T-cell (primary cell): ENCODE measurements at places on chromosomes 5 and 9.

DNA sequence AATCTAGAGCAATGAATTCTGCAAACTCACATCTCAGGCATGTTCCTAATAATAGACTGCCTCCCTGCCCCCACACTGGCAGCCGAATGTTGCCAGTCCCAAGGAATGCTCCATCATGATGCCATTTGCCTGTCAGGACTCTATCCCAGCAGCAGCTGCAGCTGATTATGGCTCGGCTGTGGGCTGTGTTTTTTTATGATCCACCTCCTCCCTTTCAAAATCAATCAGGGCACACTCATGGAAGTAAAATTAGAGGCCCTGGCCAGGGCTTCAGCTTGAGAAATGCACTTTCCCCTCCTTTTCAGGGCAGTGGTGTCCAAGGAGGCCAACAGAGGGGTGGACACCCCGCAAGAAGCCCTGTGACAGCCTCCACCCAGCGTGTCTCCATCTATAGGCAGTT lies 176.7 kb upstream of the S1PR3 start:
- no peaks in the 10 kb centered on the region for H3K36me3 ChIP-seq
- no peaks in the 10 kb centered on the region for H3K4me1 ChIP-seq
- DNase-seq: no peak

GRCh38 chr5:78354066-78354670 lies 6.2 kb upstream of the SCAMP1 start:
- H3K36me3 ChIP-seq: no peaks in the 10 kb centered on the region
- peaks cover 9% of the 10 kb centered on the region for H3K4me1 ChIP-seq
- no peak overlapping the region for H3K27ac ChIP-seq
- H3K4me3 ChIP-seq: no peak overlapping the region

- no peaks in the 10 kb centered on the region for H3K4me1 ChIP-seq
- H3K27ac ChIP-seq: no peak overlapping the region
- no peak for DNase-seq
- no peaks in the 10 kb centered on the region for H3K27me3 ChIP-seq
These were observed 110.1 kb downstream of the MED27 start for GRCh38 chr9:131969469-131969989.

DNA sequence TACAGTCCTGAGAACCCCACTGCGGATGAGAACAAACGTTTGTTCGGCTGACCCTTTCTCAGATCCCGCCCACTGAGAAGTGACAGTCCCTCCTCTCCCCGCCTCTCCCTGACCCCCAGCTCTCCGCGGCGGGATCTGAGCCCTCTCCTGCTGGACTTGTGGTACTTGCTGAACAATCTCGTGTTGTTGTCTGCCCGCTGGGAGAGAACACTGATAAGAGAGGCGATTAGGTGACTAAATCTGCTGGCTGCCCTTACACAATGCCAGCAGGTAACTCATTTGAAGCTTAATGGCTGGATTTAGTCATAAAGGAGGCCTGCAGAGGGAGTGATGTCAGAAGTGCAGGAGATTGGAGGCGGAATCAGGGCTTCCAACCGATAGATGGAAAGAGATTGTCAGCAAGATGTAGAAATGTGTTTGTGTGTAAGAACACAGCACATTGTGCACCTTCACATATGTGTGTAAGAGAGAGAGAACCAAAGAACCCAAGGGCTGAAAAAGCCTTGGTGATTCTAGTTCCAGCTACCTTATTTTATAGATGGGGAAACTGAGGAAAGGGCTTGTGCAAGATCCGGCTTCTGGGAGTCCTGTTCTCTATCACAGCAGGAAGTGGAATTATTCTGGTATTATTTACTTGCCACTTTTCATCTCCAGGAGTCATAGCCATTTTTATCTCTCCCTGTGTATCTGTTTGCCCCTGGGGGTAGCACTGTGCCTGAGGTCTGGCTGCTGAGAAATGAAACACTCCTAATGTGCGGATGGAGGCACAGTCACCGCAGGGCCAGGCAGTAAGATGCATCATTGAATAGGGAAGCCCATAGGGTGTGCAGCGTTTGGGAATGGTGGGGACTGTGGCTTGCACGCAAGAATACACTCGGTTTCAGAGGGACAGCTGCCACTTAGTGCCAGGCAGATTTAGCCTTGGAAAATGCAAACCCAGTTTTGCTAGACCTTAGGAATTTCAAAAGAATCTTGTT lies 203.7 kb upstream of the MSX2 start:
- peaks cover 13% of the 10 kb centered on the region for H3K27me3 ChIP-seq
- no peaks in the 10 kb centered on the region for H3K36me3 ChIP-seq
- H3K27ac ChIP-seq: no peak overlapping the region
- H3K4me1 ChIP-seq: no peaks in the 10 kb centered on the region
- no peak overlapping the region for H3K4me3 ChIP-seq

DNA sequence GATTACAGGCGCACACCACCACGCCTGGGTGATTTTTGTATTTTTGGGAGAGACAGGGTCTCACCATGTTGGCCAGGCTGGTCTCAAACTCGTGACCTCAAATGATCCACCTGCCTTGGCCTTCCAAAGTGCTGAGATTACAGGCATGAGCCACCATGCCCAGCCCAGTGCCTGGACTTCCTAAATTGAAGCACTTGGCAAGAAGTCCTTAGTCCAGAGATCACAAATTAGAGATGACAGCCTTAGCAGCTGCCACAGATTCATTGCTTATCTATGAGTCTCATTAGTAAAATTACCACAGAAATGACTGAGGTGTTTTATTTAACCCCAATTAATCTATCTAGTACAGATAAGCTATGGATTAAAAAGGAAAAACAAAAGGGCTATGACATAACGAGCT lies 19.2 kb downstream of the EFCAB9 start:
- no peaks in the 10 kb centered on the region for H3K27me3 ChIP-seq
- no peak overlapping the region for H3K27ac ChIP-seq
- no peak overlapping the region for H3K4me3 ChIP-seq

GRCh38 chr9:96476013-96476412 lies 26.0 kb downstream of the HABP4 start:
- no peak for DNase-seq
- no peak overlapping the region for H3K4me3 ChIP-seq
- peaks cover 44% of the 10 kb centered on the region for H3K36me3 ChIP-seq
- no peaks in the 10 kb centered on the region for H3K27me3 ChIP-seq

DNA sequence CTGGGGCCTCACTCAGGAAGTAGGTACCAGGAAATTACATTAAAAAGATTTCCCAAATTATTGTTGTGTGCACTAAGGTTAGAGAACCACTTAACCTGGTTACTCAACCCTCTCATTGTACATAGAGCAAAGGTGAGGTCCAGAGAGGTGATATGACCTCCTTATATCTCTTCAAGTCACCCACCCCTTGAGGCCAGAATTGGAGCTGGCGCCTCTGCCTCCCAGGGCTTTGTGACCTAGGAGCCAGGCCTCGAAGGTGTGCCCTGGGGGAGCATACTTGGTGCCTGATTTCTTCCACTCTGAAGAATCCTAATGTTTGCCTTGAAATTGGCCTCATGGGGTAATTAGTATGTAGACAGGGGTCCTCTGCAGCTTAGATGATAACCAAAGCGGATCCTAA lies 95.1 kb upstream of the CTSL start:
- H3K36me3 ChIP-seq: no peaks in the 10 kb centered on the region
- no peaks in the 10 kb centered on the region for H3K4me1 ChIP-seq
- peaks cover 3% of the 10 kb centered on the region for H3K27me3 ChIP-seq
- no peak overlapping the region for H3K4me3 ChIP-seq
- no peak for DNase-seq
- no peak overlapping the region for H3K27ac ChIP-seq

- DNase-seq: no peak
- H3K36me3 ChIP-seq: no peaks in the 10 kb centered on the region
- no peaks in the 10 kb centered on the region for H3K4me1 ChIP-seq
- no peak overlapping the region for H3K27ac ChIP-seq
These were observed 150.9 kb upstream of the DMRT1 start for GRCh38 chr9:690517-691111.

GRCh38 chr5:150487199-150488061 lies 20.5 kb upstream of the NDST1 start:
- H3K4me3 ChIP-seq: peak overlapping the region; percentile 59
- no peak overlapping the region for H3K27ac ChIP-seq
- no peaks in the 10 kb centered on the region for H3K36me3 ChIP-seq

DNA sequence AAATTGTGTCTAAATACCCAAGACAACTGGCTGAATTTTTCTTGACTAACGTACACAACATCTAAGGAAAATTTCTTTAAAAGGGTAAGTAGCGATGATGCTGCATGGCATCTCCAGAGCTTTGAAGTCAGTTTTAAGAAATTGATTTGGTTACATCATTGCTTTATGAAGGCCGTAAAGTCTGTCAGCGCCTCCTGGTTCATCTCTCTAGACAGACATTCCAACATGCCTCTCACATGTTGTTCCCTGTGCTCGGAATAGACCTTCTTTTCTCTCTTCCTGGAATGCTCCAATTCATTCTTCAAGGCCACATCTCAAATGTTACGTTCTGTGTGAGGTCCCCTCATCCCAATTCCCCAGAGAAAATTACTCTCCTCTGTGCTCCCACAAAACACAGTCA lies 108.7 kb upstream of the SSBP2 start:
- H3K4me1 ChIP-seq: no peaks in the 10 kb centered on the region
- no peak overlapping the region for H3K27ac ChIP-seq
- no peak for DNase-seq

DNA sequence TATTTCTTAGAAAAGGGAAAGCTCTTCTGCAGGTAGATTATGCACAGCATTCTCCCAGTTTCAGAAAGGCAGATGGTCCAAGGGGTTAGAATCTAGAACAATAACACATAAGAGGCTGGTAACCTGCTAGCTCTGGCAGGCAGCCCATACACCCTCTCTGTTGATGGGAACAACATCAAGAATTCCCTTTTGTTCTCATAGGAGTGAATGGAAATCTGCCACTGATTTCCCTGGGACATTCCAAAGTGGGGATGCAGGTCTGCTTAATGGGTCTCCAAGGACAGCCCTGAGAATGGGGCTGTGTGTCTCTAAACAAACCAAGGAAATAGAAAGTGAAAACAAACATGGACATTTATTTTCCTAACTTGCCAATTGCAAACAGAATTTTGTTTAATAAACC lies 456.8 kb downstream of the EBF1 start:
- no peaks in the 10 kb centered on the region for H3K36me3 ChIP-seq
- no peak overlapping the region for H3K27ac ChIP-seq
- DNase-seq: no peak
- H3K4me1 ChIP-seq: no peaks in the 10 kb centered on the region

GRCh38 chr5:62082370-62082801 lies 223.6 kb upstream of the KIF2A start:
- no peaks in the 10 kb centered on the region for H3K27me3 ChIP-seq
- no peak overlapping the region for H3K4me3 ChIP-seq
- no peak for DNase-seq
- peaks cover 4% of the 10 kb centered on the region for H3K4me1 ChIP-seq
- H3K36me3 ChIP-seq: no peaks in the 10 kb centered on the region

DNA sequence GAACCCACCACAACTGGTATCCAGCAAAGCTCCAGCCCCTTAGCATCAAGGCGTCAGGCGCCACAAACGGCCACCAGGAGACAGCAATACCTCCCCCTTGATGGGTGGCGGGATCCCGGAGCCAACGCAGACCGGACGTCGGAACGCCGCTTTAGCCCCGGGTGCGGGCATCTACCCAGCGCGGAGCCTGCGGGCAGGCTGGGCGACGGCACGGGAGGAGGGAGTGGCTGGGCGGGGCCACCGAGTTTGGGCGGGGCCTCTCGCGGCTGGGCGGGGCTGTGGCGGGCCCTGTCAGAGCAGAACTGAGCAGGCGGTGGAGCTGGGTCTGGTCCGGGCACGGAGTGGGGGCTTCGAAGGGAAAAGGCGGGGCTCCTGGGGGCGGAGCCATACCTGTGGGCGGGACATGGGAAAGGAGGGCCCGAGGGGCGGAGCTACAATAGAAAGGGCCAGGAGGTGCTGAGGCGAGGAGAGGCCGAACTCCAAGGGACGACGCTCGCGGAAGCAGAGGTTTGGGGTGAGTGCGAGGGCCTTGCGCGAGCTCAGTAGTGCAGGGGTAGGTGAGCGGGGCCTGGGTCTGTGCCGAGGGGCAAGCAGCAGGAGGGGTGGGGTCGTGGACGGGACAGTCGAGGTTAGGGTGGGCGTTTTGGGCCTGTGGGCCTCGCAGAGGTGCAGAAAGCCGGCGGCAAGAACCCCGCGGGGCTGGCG lies 40.2 kb upstream of the GARNL3 start:
- DNase-seq: peak; percentile 86
- H3K36me3 ChIP-seq: no peaks in the 10 kb centered on the region
- peak overlapping the region; percentile 53 for H3K4me3 ChIP-seq
- H3K27ac ChIP-seq: peak overlapping the region; percentile 8
- peaks cover 13% of the 10 kb centered on the region for H3K27me3 ChIP-seq

DNA sequence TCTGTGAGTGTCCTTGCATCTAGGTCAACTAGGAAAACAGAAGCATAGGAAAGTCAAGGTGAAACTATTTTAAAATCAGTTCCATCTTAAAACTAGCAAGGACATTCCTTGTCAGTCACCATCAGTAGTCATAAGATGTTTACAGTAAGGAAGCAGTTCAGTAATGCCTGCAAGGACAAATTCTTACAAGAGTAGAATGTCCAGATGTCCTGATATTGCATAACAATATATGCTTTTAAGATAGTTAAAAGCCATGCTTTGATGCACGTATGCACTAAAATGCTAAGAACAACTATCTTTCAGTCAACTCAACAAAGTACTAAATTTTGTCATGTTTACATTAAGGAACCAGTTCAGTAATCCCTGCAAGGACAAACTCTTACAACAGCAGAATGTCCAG lies 11.3 kb upstream of the SVEP1 start:
- no peaks in the 10 kb centered on the region for H3K27me3 ChIP-seq
- no peaks in the 10 kb centered on the region for H3K4me1 ChIP-seq

GRCh38 chr9:106076711-106077110 lies 382.4 kb downstream of the TMEM38B start:
- no peak overlapping the region for H3K4me3 ChIP-seq
- no peak for DNase-seq
- H3K36me3 ChIP-seq: no peaks in the 10 kb centered on the region
- H3K27me3 ChIP-seq: no peaks in the 10 kb centered on the region

GRCh38 chr5:81313686-81314085 lies 12.3 kb downstream of the ZCCHC9 start:
- H3K4me3 ChIP-seq: no peak overlapping the region
- DNase-seq: no peak
- no peaks in the 10 kb centered on the region for H3K4me1 ChIP-seq

- H3K36me3 ChIP-seq: no peaks in the 10 kb centered on the region
- DNase-seq: no peak
- H3K4me1 ChIP-seq: no peaks in the 10 kb centered on the region
- H3K27ac ChIP-seq: no peak overlapping the region
- no peak overlapping the region for H3K4me3 ChIP-seq
These were observed 72.1 kb downstream of the FEM1C start for GRCh38 chr5:115472271-115473025.

DNA sequence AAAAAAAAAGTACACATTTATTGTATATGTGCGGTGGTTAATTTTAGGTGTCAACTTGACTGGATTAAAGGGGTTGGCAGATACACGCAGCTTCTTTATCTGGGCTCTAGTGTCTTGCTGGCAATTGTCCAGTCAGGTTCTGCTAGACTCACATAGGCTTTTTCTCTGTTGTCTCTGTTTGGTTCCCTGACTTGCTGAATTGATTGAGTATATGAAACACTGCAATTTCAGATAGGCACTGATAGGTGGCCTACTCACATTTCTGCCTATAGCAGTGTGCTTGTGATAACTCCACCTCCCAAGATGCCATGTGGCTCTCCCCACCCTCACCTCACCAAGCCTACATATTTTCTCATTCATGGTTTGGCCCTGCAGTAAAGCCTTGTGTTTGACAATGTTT lies 52.5 kb downstream of the AOPEP start:
- H3K27me3 ChIP-seq: no peaks in the 10 kb centered on the region
- H3K36me3 ChIP-seq: no peaks in the 10 kb centered on the region
- no peak for DNase-seq
- no peak overlapping the region for H3K27ac ChIP-seq
- no peak overlapping the region for H3K4me3 ChIP-seq
- H3K4me1 ChIP-seq: no peaks in the 10 kb centered on the region
